PC-9 (cell line): ENCODE measurements at places on chromosomes 16 and 17.
A peak's percentile ranks its signal among the peaks of the same experiment; 100 is the strongest.

DNA sequence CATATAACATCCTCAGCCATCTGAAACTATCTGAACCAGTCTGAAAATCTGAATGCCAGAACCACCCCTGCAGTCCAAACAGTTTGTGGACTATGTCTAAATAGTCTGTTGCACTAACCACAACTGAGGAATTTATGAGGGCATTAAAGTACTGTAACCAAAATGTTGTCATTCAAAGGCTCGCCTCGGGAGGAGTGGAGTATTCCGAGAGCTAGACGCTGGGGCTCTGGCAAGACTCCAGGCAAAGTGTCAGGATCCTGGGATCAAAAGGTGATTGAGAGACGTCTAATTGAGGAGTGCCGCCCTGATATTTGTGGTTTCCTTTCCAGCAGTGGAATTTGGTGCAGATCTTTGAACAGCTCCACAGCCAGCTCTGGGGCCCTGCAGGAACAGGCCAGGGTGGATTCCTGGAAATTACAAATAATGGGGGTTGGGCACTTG lies 142.9 kb upstream of the MYOCD start:
- no peak for DNase-seq

GRCh38 chr16:27778926-27779570 lies 229.1 kb downstream of the KATNIP start:
- DNase-seq, result no peak

GRCh38 chr16:81723098-81723723 lies 55.9 kb upstream of the PLCG2 start:
- DNase-seq, result peak; percentile 38

- peak; percentile 71 for DNase-seq
Measured at GRCh38 chr16:2223942-2224486, 623 bp downstream of the E4F1 start.

GRCh38 chr16:15782573-15783365 lies 74.1 kb downstream of the MYH11 start:
- DNase-seq, result no peak

- DNase-seq, result no peak
Measured at GRCh38 chr17:61029181-61029580, 351.5 kb downstream of the BCAS3 start.

GRCh38 chr17:78839235-78839761 lies 1.3 kb downstream of the USP36 start:
- no peak for DNase-seq

DNA sequence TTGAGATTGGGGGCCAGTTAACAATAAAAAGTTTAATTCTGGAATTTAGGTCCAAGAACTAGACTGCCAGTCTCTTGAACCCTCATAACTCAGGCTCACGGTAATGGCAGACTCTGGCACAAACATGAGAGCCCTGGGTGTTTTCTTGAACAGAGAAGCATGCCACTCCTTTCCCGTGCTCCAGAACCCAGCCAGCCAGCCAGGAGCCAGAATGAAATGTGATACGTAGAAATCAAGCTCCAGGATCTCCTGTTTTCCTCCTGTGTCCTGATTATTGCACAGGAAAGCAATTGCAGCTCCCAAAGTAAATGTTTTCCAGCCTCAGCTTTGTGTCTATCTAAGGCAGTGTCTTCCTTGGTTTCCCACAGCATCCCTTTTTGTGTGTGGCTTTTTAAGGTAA lies 46.2 kb upstream of the NOL11 start:
- peak; percentile 13 for DNase-seq

DNA sequence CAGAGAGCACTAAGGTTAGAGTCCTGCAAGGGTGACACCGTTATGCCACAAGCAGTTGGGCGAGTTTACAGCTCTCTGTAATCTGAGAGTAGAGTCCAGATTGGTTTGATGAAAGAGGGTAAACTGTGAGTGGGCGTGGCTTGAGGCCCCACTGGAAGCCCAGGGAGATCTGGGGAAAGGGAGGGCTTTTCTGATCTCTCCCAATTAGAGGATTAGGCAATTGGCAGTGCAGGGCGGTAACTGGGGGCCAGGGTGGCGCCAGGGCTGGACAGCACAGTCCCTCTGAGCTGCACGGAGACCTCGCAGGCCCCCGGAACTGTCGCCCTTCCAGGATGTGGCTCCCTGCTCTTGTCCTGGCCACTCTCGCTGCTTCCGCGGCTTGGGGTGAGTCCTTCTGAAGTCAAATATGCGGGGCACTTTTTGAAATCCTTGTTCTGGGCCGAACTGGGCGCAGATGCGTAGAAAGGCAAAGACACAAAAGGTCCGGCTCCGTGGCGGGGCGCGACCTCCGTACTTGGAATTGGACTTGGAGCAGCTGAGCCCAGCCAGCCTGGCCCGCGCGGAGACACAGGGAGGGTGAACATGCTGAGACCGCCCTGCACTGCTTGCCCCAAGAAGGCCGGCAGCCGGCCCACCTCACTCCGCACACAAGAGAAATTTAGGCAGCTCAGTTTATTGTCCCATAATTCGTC lies 72.4 kb downstream of the CES1 start:
- no peak for DNase-seq

DNA sequence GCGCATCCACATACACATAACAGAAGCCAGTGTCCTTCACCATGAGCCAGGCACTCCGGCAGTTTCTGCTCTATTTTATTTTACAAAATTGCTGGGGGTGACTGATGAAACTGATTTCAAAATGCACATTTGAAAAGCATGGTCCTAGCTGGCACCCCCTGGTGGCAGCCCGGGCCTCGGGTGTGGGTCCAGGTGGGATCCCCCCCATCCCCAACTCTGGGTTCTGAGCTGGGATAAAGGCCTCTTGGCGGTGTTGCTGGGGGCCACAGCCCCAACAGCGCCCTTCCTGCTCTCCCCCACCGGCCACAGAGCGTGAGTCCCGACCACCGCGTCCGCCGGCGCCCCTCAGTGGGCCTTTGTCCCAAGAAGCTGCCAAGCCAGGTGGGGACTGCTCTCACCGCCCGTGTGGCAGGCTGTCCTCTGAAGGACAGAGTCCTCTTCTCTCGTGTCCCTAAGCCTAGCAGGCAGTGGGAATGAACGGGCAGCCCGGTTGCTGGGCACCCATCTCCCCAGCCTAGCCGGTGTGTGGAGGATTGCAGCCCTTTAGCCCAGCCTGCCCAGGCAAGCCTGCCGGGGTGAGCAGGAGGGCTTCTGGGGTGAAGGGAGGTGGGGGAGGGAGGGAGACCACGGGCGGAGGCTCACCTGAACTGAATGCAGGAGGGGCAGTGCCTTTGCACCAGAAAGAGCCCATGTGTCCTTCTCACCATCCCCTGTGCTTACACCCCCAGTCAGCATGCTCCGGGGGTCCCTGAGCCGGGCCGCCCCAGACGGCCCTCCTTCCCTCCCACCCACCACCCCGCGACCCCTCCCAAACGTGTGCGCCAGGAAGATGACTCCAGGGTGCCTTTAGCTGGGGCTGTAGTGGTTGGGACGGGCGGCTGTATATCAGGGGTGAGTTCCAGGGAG lies 898 bp downstream of the SNAI3 start:
- DNase-seq, result peak; percentile 46

DNA sequence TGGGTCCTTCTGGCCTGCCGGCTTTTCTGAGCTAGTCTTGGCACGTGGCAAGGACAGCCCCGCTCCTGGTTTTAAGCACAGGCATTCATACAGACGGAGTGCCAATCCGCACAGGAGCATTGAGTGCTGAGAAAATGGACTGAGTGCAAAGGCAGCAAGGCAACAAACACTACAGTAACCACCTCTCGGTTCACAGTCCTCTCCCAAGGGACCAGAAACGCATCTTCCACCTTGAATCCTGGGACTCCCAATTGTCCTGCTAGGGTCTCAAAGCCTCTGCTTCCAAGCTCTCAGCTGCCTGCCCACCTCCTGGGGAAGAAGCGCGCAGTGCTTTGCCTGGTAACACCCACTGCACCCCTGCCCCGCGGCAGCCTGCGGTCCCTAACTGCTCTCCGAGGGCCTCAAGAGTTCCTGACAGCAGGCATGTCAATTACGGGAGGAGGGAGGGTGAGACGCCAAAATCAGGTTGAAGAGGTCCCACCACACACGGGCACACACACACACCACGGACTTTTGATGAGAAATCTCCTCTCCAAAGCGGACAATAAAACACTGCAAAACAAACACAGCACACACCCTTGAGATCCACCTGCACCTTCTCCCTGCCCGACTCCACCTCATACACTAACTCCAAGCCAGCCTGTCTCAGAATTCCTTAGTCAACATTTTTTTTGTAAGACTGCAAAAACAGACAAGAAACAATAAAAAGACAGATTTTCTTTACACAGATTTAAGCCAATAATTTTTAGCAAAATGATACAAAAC lies 15.0 kb downstream of the SLC16A3 start:
- DNase-seq, result no peak

GRCh38 chr17:1100382-1100781 lies 79.4 kb downstream of the ABR start:
- DNase-seq, result no peak

DNA sequence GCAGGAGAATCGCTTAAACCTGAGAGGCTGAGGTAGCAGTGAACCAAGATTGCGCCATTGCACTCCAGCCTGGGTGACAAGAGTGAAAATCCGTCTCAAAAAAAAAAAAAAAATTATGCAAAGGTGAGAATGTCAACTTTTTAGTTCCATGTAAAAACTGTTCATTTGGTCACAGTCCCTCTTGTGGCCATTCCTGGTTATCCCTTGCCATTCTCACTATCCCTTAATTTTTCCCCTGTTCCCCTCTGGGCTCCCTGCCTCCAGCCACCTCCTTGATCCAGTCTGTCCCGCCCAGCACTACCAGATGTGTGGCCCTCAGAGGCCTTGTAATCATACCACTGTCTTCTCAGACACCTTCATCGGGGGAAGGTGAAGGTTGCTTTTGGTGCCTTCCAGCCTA lies 23.4 kb downstream of the DCAF7 start:
- DNase-seq, result no peak

- DNase-seq, result no peak
Measured at GRCh38 chr17:44807817-44808155, 22.3 kb downstream of the GJC1 start.

- DNase-seq, result peak; percentile 82
Measured at GRCh38 chr17:1460233-1460632, 4.2 kb upstream of the CRK start.

- DNase-seq, result no peak
Measured at GRCh38 chr17:14776791-14777190, 475.9 kb downstream of the HS3ST3B1 start.

DNA sequence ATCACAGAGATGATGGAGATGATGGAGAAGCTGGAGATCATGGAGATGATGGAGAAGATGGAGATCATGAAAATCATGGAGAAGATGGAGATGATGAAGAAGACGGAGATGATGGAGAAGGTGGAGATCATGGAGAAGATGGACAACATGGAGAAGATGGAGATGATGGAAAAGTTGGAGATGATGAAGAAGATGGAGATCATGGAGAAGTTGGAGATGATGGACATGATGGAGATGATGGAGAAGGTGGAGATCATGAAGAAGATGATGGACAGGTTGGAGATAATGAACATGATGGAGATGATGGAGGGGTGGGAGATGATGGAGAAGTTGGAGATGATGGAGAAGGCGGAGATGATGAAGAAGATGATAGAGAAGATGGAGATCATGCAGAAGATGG lies 34.5 kb downstream of the RBFOX3 start:
- no peak for DNase-seq

DNA sequence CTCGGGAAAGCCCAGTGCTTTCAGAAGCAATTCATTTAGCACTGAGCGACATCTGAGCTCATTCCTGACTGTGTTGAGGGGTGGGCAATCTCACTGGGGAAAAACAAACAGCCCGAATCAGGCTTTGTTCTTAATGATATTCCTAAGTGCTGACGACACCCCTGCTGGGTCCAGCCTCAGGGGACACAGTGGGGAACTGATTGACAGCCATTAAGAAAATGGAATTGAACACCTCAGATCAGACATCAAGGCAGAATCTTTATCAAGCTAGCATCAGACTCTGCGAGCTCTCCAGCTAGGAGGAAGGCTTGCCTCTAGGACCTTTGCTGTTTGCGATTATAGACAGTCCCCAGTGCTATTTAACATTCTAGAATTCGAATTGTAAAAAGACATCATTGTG lies 22.5 kb upstream of the LYRM9 start:
- DNase-seq, result no peak

GRCh38 chr16:68707340-68708152 lies 29.5 kb upstream of the CDH1 start:
- peak; percentile 97 for DNase-seq

DNA sequence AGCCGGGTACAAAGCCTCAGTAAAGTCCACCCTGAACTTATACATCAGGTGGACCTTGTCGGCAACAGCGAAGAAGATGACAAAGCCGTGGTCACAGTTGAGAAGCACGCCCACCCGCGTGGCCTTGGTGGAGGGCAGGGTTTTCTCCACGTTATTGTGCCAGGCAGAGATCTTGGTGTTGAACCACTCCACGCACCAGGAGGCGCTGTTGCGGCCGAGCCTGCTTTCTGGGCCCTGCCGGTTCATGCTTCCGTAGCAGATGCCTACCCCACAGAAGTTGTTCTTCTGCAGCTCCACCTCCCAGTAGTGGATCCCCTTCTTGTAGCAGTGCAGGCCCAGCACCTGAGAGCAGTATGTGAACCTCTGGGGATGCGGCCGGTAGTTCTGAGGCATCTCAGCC lies 22.1 kb downstream of the TRIM25 start:
- no peak for DNase-seq

GRCh38 chr16:23061669-23062068 lies 87.6 kb downstream of the USP31 start:
- no peak for DNase-seq

DNA sequence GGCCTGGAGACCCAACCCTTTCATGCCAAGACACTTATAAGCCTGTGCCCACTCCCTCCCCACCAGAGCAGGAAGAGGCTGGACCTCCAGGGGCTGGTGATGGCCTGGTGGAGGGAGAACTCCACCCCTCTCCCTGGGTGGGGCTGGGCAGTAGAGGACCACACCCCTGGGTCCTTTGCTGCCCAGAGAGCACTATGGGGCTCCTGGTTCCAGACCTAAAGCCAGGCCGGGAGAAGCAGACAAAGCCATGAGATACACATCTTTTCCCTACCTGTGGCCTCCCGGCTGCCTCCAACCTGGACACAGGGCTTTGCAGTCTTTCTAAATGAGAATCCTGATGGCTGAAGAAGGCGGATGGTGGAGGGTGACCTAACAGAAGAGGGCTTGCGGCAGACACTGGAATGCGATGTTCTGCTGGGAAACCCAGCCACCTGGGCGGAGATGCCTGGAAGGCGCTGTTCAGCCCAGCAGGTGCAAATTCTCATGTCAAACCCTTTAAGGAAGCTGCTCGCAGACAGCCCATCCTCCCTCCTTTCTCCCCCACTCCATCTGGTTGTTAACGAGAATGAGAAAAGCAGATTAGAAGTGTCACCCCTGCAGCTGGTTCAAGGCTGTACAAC lies 43.9 kb upstream of the KIFC3 start:
- DNase-seq, result peak; percentile 59

GRCh38 chr17:30095507-30096244 lies 20.9 kb upstream of the NSRP1 start:
- peak; percentile 33 for DNase-seq

DNA sequence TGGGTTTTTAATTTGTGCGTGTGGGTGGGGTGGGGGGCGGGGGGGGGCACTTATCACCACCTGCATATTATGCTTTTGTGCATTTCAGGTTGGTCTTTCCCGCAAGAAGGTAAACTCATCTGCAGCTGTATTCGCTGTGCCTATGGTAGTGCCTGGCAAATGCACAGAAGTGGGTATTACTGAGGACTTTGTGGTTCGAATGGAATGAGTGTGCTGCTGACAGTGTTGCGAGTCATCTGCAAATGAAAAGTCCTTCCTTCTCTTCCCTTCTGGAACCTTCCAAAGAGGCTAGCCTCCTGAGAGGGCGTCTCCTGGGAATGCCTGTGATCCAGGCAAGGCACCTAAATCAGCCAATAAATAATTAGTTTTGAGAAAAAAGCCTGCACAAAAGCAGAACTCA lies 532.9 kb downstream of the MAF start:
- no peak for DNase-seq

- no peak for DNase-seq
Measured at GRCh38 chr17:50150354-50151040, at the start of gene PPP1R9B. Gene PPP1R9B (minus strand): TSS chr17:50150677. CDS start chr17:50150513, 164 bp downstream.
